Psoas muscle (tissue), 8 donors: ENCODE measurements at places on chromosomes 3 and 15.

DNA sequence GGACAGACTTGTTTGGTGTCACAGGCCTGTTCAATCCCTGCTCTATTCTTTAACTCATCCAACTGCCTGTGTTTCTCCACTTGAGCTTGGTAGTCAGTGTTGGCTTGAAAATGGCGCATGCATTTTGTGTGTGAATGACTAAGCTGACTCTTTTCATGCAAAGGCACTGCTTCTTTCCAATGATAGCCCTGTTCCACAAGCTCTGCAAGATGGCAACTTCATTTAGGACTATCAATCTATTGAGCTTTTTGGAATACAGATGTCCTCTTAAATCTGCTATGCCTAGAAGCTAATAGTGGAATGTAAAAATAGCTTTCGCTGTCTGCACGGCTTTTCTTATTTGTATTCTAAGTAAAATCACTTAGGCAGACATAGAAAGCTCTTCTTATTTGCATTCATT, 33.6 kb upstream of the SYNPR start:
- no peak for DNase-seq

DNA sequence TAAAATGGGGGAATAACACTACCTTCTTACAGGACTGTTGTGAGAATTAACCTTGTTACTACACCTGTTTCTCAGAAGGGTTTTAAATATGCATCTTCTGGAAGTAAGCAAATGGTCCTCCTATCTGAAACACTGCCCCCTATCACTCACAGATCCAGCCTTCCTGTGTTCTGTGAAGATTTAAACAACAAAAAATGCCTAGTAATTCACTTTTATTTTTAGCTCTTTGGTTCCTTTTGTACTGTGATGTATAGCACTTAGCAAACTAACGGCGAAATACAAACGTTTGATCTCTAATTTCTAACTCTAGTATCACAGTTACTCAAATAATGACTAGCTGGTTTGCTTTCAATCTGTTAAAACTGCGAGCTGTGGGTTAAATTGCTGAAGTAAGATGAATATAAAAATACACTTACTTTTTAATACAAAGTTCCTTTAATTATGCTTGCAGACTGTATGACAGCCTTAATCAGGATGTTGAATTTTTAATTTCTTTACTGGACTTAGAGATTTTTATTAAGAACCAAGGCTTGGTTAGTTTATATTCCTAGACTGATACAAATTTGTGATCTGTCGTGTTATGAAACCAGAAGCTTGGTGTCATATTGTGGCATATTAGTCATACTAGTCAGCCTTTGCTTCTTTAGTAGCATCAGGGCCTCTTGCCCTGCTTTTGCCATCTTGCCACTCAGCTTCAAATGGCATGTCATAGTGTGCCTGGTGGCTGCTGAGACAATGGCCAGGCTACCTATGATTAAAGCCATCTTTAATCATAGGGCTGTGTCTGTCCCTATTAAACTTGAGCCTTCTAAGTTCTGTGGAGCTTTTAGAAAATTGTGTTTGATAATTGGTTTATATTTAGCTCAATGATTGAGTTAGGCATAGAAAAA, 9.2 kb downstream of the EIF3J start:
- no peak for DNase-seq

DNA sequence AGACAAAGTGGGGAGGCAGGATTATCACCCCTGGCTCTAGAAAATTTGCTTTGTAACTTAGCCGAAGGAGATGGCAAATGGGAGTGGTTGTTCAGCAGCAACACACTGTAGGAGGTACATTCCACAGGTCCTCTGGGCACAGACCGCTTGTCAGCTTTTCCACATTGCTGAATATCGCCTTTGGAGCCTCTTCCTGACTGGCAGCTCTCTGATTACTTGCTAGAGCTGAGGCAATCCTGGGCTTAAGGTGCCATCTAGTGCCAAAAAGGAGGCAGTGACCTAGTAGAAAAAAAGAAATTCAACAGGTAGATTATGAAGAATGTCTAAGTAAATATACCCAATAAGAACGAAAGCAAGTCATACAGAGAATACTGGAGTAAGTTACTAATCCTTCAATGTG, 13.1 kb upstream of the SCN5A start:
- no peak for DNase-seq

GRCh38 chr15:86917361-86917671, 837.6 kb downstream of the AGBL1 start:
- DNase-seq = no peak

- no peak for DNase-seq
These were observed 60.1 kb downstream of the SGO1 start for GRCh38 chr3:20125897-20126296.

DNA sequence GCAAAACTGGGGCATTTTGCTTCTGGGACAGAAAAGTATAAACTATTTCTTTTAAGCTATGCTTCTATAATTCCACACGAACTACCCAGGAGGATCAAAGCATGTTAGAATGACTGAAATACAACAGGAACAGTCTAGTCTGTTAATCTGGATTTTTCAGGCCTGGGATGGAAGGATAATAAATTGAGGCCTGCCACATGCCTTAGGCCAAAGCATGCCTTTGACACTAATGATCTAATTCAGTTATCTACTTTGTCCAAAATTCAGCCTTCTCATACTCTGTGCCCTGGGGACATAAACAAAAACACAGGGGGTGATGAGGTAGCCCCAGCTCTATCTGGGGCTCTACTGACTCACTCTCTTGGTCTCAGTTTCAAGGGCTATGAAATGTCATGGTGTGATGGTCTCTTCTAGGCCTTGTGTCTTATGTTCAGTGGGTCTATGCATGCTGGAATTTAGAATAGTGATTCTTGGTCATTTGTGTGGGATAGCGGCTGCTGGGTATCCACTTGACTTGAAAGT, 32.5 kb downstream of the GAP43 start:
- DNase-seq = no peak

DNA sequence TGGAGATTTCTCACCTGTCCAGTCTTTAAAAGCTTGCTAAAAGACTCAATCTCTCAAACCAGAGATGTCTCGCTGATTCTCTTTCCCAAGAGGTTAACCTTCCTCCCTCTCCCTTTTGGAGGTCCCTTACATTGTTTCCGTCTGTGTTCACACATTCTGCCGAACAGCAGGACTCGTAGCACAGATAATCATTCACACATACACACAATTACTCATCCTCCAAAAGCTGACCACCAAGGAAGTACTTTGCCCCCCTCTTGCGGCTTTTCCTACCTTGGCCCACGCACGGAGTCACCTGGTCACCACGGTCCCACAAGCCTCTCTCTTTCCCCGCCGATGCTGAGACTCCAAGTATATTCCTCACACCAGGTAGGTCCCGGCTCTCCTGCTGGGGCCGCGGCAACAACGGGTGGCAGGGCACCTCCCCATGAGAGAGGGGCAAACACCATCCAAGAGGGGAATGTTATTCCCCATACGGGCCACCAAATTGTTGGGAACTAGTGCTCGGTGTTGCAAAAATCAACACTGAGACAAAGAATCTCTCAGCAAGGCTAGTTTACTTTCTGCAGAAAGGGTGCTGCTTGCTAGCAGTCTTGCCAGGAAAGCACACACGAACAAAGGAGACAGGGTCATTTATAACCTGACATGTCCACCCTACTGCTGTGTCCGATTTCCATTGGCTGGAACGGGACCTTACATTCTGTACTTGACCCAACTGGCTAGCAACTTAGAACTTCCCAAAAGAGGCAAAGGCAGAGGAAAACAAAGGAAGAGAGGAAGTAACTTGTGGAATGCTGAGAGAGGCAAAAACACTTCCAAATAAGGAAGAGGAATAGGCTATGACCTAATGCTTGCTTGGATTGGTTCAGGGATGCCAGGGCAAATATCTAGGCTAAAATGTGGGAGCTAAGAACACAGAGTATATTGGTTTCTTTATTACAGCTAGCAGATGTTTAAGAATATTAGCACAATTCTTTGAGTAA, 102.1 kb upstream of the NECTIN3 start:
- no peak for DNase-seq
